CD4-positive, alpha-beta T cell treated with Interferon alpha-2 for 1 hour (primary cell): ENCODE measurements at places on chromosomes 1 and 21.
A peak's percentile ranks its signal among the peaks of the same experiment; 100 is the strongest.

- no peak for DNase-seq
Observed at GRCh38 chr1:88751714-88752113, 67.6 kb downstream of the PKN2 start.

GRCh38 chr1:202680586-202681352 lies 29.5 kb downstream of the SYT2 start:
- DNase-seq: no peak

- peak; percentile 55 for DNase-seq
Observed at GRCh38 chr1:209673631-209674417, 1.4 kb upstream of the G0S2 start.

DNA sequence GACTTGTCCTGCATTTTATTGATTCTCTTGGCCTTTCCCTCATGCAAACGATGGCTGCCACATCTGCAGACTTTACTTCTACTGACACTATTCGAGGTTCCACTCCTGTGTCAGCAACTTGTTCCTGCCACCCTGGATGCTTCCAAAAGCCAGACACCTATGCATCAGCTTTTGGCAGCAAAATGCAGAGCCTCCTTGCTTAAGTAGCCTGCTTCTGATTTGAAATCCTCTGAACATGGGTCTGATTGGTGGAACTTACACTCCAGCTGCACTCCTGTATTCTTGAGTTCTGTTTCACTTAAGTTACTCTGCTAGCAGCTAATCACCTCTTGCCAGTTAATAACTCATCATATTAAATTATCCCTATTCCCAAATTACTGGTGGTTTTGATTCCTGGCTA lies 152.1 kb upstream of the FMN2 start:
- DNase-seq: no peak

DNA sequence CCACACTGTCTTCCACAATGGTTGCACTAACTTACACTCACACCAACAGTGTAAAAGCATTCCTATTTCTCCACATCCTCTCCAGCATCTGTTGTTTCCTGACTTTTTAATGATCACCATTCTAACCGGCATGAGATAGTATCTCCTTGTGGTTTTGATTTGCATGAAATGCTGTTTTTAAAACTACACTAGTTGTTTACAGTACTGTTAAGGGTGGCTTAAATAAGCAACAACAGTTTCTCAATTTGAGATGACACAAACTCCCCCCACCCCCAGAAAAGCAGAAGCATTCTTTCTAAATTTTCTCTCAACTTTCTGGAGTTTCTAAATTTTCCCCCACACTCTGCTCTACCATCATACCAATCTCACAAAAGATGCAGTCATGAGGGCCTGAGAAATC lies 7.1 kb upstream of the SLAMF7 start:
- no peak for DNase-seq

DNA sequence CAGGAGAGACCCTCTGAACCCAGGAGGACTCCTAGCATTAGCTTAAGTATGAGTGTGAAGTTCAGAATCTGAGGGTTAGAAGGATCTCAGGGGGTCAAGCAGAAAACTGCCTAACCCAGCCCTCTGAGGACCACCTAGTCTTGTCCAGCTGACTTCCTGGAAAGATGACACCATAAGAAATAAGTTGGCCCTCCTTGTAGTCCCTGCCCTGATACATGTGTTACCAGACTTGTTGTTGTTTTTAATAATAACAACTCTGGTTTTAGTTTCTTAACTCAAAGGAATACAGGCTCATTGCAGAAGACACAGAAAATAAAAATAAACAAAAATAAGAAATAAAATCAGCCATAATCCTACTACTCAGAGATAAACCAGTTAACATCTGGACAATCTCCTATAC lies 21.8 kb upstream of the SARS1 start:
- DNase-seq: no peak

DNA sequence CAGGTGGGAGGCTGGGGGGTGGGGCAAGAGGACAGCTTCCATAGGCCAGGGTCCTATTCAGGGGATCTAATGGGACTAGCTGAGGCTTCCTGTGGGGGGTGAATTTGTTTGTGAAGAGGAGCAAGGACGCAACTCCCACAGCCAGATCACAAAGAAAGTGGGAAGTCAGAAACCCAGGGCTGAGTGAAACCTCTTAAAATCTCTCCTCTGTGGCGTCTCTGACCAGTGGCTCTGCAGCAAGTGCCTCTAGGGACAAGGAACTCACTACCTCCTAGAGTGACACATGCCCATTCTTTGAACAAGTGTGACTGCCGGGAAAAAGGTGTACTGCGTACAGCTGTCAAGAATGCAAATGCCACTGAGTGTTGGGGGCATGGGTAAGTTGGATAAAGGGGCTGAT lies 187.9 kb downstream of the HIVEP3 start:
- DNase-seq: no peak

GRCh38 chr1:40318970-40319621 lies 2.0 kb upstream of the COL9A2 start:
- no peak for DNase-seq

GRCh38 chr21:31176725-31177124 lies 138.4 kb upstream of the KRTAP19-8 start:
- no peak for DNase-seq
